Renal cortex interstitium (tissue), 15 donors: ENCODE measurements at places on chromosomes 7 and 10.

DNA sequence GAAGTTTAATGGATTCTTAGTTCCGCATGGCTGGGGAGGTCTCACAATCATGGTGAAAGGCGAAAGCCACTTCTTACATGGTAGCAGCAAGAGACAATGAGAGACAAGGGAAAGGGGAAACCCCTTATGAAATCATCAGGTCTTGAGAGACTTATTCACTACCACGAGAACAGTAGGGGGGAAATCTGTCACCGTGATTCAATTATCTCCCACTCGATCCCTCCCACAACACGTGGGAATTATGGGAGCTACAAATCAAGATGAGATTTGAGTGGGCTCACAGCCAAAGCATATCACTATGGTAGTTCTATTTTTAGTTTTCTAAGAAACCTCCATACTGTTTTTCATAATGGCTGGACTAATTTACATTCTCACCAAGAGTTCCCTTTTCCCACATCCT is 36.7 kb downstream of the SPAM1 start:
- no peak for DNase-seq

GRCh38 chr10:132245056-132245455 is 58.3 kb downstream of the DPYSL4 start:
- no peak for DNase-seq

DNA sequence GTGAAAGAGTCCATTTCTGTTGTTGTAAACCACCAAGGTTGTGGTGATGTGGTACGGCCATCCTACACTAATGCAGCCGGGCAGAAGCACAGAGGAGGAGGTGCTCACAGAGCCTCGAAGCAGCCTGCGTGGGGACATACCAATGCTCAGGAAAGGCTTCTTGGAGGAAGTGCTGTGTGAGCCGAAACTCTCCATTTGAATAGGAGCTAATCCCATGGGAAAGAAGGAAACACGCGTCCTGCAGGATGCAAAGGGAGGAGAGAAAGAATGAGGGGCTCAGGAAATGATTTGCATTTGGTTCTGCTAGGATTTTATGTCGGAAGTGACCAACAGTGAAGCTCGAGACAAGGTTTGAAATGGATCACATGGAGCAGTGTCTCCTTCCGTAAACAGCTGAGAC is 477.9 kb upstream of the ANKRD30A start:
- DNase-seq, result no peak

GRCh38 chr7:119271147-119271779 is 1001.7 kb upstream of the KCND2 start:
- no peak for DNase-seq

- no peak for DNase-seq
These were observed 675.6 kb downstream of the MAGI2 start for GRCh38 chr7:78777829-78778228.

DNA sequence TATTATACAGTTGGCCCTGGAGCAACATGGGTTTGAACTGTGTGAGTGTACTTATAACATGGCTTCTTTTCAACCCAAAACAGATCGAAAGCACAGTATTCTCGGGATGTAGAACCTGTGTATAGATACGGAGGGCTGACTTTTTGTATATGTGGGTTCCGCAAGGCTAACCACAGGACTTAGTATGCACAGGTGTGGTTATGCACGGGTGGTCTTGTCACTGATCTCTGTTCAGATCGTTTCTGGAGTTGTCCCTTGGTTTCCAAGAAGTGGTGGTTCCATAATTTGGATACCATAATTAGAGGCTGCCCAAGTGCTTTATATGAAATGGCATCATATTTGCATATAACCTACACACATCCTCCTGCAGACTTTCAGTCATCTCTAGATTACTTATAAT is 10.9 kb upstream of the BHLHA15 start:
- DNase-seq, result no peak

- DNase-seq, result no peak
These were observed 63.6 kb upstream of the COL13A1 start for GRCh38 chr10:69738071-69738470.

GRCh38 chr7:135684136-135684535 is 21.8 kb downstream of the STMP1 start:
- no peak for DNase-seq

- no peak for DNase-seq
These were observed 132.0 kb upstream of the CXCL12 start for GRCh38 chr10:44516891-44517290.

- no peak for DNase-seq
These were observed 577.5 kb upstream of the SORCS1 start for GRCh38 chr10:107741971-107742370.

DNA sequence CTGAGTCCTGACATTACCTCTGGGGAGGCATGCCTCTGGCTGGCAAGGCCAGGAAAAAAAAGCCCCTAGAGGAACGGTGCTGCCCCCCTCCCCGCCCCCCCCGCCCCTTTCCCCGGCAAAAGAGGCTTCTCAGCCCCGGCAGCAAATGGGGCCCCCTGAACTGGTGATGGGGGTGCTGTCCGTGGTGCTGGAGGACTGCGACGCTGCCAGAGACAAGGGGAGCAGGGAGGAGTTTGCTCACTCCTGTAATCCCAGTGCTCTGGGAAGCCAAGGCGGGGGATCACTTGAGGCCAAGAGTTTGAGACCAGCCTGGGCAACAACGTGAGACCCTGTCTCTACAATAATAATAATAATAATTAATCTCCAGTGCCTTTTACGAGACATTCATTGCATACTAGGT is 23.7 kb downstream of the SRRM3 start:
- DNase-seq, result no peak

DNA sequence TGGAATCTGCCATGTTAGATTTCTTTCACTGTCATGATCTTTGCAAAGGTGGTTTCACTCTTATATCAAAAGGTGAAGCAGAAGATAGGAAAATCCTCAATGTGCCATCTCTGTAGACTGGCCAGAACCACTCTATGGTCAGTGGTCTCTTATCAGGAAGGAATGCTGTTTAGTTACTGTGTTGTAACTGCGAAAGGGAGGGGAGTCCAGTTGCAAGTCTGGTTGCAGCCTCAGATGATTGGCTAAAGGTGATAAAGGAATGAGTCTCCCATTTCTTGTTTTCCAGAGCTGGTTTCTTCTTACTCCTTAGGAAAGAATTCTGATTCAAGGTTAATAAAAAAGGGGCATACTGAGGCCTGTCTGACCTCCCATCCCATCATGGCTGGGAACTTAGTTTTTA is 58.2 kb upstream of the ICA1 start:
- DNase-seq, result no peak
